Small intestine (tissue), 16 donors: ENCODE measurements at places on chromosomes 6 and 20. TPM values are rescaled to one million over a fixed set of nuclear protein-coding genes. Genes with fewer than 3 reads are reported as not detected.

GRCh38 chr20:53163486-53163885 is 191.3 kb downstream of the TSHZ2 start:
- no peaks in the 10 kb centered on the region for H3K36me3 ChIP-seq
- H3K27ac ChIP-seq: no peak overlapping the region
- H3K27me3 ChIP-seq: no peaks in the 10 kb centered on the region
- H3K4me1 ChIP-seq: no peaks in the 10 kb centered on the region

- H3K27ac ChIP-seq: no peak overlapping the region
- no peaks in the 10 kb centered on the region for H3K36me3 ChIP-seq
- no peaks in the 10 kb centered on the region for H3K27me3 ChIP-seq
Observed at GRCh38 chr6:168838037-168838399, 397.0 kb downstream of the SMOC2 start.

DNA sequence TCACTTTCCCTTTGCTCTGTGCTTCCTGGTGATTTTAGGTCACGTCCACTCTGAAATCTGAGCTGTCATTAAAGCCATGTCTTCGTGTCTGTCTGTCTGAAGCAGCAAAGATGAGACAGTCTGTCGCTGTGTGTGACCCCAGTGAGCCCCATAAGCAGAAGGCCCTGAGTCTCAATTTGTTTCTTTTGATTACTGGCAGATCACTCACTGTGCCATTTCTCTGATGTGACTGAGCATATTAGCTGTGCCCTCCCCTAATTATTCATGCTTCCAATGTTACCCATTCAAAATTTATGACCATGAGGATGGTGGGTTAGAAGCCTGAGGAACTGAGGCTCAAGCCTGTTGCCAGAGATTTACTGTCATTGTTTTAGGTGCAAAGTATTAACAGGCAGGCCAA is 117.6 kb downstream of the PLCB1 start:
- H3K4me3 ChIP-seq: no peak overlapping the region
- no peaks in the 10 kb centered on the region for H3K36me3 ChIP-seq
- DNase-seq: no peak
- H3K27ac ChIP-seq: no peak overlapping the region
- H3K27me3 ChIP-seq: no peaks in the 10 kb centered on the region

- H3K27me3 ChIP-seq: no peaks in the 10 kb centered on the region
- no peak overlapping the region for H3K4me3 ChIP-seq
- no peak for DNase-seq
- H3K27ac ChIP-seq: peak overlapping the region; percentile 59
Observed at GRCh38 chr20:43849496-43850186, 65.0 kb upstream of the TOX2 start.

Gene PLN
- polyA plus RNA-seq: 9.5 TPM

Gene SEL1L2
- not detected for polyA plus RNA-seq

Gene CNKSR3
- 34.6 TPM for polyA plus RNA-seq

Gene DEFB124
- not detected for polyA plus RNA-seq
